ENCODE measurements at places on chromosomes 3 and 15.

GRCh38 chr3:24586920-24587319 lies 92.3 kb upstream of the THRB start:
- no peak for DNase-seq

DNA sequence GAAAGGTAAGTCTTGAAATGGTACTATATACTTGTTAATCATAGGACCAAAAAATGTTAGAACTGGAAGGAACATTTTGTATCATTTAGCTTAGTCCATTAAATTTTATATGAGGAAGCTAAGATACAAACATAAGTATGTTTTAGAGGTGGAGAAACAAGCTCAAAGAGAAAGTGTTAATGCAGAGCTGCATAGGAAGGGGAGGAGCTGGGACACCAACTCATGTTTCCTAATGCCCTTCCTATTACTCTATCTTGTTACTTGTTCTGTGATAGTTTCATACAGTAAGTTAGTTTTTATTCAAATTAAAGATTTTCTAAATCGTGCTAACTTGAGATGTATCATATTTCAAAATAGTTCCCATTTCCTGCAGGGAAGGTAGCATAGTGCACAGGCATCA lies 7.4 kb downstream of the SLC35A5 start:
- DNase-seq = peak; percentile 22

DNA sequence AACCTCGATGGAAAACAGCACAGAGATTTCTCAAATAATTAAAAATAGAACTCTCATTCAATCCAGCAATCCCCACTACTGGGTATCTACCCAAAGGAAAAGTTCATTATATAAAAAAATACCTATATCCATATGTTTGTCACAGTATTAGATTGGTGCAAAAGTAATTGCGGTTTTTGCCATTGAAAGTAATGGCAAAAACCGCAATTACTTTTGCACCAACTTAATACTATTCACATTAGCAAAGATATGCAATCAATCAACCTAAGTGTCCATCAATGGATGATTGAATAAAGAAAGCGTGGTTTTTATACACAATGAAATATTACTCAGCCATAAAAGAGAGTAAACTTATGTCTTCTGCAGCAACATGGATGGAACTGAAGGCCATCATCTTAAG lies 12.2 kb upstream of the CCDC54 start:
- no peak for DNase-seq

DNA sequence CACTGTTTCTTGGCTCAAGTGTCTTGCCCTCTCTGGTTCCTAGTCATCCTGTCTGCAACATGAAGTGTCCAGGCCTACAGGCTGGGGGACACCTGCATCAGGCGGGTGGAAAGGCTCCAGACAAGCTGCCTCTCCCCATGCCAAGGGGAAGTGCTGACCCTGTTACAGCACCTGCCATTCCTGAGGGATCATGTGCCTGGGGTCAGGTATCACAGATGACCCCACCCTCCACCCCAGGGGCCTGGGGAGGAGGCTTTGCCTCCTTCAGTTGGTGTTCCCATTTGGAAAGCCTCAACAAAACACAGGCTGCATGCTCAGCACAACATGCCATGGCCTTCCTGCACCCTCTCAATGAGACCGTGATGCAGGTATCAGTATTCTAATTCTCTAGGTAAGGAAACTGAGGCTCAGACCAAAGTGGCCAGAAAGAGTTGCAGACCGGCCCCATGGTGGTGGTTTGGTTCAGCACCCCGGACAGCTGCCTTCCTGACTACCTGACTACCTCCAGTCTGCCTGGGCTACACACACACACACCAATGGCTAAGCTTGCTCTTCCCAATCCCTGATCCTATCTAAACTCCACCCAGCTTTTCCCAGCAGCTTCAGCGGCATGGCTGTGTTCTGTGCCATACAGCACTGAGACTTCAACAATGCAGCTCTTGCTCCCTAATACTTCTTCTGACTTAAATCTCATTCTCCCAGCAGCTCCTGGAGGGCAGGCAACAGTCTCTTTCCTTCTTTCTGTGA lies 69.7 kb upstream of the LINGO1 start:
- peak; percentile 9 for DNase-seq

Measured in suppressor macrophage (primary cell).